ENCODE measurements at places on chromosomes 5 and 9. TPM values are rescaled to one million over a fixed set of nuclear protein-coding genes. Genes with fewer than 3 reads are reported as not detected.

C9 gene
- not detected for total RNA-seq

HRCT1 gene
- 1.5 TPM for total RNA-seq

NEUROG1 gene
- not detected for total RNA-seq

FYB1 gene
- total RNA-seq = 4.5 TPM

RGMB gene
- total RNA-seq = 14.4 TPM

ERAP2 gene
- total RNA-seq = 4.8 TPM

ADAMTS19 gene
- total RNA-seq = 0.40 TPM

PRPF4 gene
- total RNA-seq = 10.5 TPM

FRMD3 gene
- total RNA-seq = 123 TPM

CYLC2 gene
- not detected for total RNA-seq

SH3TC2 gene
- total RNA-seq = 2.5 TPM

PCA3 gene
- not detected for total RNA-seq

FCN1 gene
- 5.3 TPM for total RNA-seq

NUTM2G gene
- not detected for total RNA-seq

CDH12 gene
- not detected for total RNA-seq

PCDHGC3 gene
- total RNA-seq = 16.9 TPM

C7 gene
- 84.1 TPM for total RNA-seq

SLC9A3 gene
- total RNA-seq = 1.0 TPM

MRPL36 gene
- total RNA-seq = 43.2 TPM

C5orf58 gene
- total RNA-seq = not detected

ADAMTS12 gene
- 2.8 TPM for total RNA-seq
